ENCODE measurements at places on chromosomes 13 and 19.

DNA sequence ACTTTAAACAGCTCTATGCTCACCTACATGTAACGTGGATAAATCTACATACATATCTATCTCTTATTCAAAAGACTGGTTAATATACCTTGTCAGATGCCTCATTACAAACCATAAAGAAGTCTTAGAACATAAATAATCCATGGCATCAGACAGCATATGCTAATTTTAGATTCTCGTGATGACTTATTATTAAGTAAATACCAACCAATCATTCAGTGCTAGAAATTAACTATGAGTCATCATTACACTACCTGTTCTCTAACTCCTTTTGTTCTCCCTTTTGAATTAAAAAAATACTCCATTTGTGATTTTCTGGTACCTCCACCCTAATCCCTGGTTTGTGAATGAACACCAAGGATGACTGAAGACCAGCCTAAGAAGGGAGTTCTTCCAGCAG, 754.3 kb upstream of the ARGLU1 start:
- no peak for DNase-seq

- no peak for DNase-seq
Measured at GRCh38 chr13:102617697-102618350, 21.0 kb downstream of the TPP2 start.

DNA sequence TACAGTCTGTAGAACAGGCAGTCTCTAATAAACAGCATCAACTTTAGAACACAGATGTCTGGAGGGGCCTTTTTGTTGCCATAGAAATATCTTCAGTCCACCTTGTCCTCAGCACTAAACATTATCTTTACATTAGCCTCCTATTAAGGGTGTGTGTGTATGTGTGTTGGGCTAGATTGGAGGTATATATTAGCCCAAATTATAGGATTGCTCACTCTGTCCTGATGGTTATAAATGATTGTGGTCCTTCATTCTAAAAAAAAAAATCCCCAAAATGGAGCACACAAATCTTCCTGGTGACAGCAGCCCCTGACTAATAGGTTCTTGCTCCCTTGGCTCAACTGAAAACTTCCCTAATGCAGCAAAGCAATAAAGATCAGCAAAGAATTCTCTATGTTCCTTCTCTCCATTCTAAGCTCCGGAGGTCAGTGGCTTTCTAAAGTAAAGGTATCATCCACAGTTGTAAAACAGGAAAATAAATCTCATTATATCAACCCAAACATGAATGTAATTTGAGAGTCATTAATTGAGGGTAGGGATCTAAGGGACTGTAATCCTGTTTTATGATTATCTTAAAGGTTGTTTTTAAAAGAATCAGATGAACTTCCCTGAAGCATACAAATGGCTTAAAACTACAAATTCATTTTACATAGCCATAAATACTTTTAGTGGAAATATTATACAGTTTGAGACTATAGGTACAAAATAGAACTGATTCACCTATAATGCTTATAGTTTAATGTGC, 232.7 kb downstream of the KLF12 start:
- no peak for DNase-seq

DNA sequence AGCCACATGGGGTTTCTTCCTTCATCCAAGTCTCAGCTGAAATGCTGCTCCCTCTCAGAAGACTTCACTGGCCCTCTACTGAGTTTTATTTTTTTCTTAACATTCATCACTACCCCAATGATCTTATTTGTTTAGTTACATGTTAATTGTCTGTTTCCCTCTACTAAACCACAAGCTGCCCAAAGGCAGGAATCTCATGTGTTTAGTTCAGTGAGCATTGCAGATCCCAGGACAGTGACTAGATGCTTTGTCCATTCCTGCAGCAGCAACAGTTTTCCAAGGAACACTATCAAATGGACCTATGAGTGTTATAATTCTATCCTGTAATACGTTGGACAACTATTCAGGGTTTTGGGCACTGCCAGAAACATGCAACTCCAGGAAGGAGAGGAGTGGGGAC, 93.1 kb downstream of the RNASEH2B start:
- no peak for DNase-seq

DNA sequence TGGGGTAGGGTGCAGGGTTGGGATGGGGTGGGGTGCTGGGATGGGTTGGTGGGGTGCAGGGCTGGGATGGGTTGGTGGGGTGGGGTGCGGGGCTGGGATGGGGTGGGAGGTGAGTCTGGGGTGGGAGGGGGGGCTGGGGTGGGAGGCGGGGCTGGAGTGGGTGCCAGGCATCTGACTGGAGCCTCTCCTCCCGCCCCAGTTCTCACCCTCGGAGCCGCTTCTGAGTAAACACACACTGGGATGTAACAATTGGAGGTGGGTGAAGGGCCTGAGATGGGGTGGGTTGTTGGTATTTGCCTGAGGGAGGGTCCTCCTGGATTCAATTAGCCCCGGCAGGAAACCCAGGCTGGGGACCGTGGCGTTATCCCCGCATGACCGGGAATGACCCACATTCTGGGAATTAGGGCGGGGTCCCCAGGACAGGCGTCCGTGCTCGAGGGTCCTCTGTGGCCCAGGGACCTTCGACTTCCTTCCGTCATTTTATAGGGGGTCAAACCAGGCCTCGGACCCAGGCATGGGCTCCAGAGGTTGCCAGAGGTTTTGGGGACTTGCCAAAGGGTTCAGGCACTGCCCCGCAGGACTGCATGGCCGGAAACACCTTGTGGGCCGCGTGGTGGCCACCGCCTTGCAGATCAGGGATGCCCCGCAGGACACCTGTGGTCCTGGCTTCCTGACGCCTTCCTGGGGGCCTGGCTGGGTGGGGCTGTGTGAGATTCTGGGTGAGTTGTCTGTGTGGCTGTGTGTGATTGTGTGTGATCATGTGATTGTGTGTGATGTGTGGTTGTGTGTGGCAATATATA, 1.4 kb downstream of the TMPRSS9 start:
- no peak for DNase-seq

- peak; percentile 61 for DNase-seq
Measured at GRCh38 chr19:3785938-3786824, at the start of gene MATK. Gene MATK, minus strand, starts transcription at chr19:3786381. Its CDS starts 1,246 bp downstream, at chr19:3785135.

DNA sequence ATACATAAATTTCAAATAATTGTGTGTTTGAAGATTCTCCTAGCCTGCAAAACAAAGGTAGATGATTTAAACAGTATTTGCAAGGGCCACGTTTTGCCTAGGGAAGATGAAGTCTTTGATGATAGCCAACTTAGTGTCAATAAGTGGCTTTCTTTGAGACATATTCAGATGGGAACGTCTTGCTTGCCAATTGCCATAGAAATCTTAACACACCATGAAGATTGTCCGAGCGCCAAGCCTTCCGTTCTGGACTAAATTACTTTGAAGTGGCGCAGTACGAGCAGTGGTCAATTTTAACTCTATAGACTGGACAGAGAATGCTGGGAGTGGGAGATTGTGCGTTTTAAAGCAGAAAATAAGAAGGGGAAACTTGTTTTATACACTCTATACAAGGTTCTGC, 9.9 kb downstream of the ZIC5 start:
- DNase-seq = no peak

DNA sequence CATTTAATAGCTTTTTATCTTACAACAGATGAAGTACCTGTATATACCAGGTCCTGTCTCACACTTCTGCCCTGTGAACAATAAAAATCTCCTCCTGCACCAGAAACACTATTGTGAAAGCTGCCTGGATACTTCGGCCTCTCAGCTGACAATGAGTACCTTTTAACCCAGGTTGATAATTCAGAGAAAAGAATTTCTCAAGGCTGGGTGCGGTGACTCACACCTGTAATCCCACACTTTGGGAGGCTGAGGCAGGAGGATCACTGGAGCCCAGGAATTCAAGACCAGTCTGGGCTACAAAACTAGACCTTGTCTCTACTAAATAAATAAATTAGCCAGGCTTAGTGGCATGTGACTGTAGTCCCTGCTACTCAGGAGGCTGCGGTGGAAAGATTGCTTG, 65.3 kb upstream of the TM9SF2 start:
- DNase-seq = no peak

- no peak for DNase-seq
Measured at GRCh38 chr13:87925006-87925405, 253.8 kb downstream of the SLITRK5 start.

DNA sequence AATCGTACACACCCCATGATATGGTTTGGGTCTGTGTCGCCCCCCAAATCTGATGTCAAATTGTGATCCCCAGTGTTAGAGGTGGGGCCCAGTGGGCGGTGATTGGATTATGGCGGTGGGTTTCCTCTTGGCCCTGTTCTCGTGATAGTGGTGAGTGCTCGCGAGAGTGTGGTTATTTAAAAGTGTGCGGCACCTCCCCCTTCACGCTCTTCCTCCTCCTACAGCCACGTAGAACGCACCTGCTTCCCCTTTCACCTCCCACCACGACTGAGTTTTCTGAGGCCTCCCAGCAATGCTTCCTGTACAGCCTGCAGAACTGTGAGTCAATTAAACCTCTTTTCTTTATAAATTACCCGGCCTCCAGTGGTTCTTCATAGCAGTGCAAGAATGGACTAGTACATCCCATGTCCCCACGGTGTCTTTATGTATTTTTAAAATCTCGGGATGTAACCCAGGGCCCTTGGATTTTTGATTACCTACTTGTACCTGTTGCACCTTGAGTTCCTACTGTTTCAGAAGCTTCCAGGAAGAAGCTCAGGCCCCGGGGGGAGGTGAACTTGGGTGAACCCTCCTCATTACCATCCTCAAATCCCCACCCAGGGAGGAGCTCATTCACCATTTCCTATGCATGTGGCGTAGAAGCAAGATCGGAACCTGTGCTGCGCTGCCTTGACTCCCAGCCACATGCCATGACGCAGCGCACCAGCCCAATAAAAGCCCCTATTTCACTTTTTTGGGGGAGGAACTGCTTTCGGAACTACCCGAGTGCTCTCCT, 52.4 kb downstream of the TEX29 start:
- no peak for DNase-seq

- no peak for DNase-seq
Measured at GRCh38 chr13:34302596-34302995, 484.6 kb downstream of the RFC3 start.

- no peak for DNase-seq
Measured at GRCh38 chr13:47672245-47673008, 328.6 kb downstream of the SUCLA2 start.

DNA sequence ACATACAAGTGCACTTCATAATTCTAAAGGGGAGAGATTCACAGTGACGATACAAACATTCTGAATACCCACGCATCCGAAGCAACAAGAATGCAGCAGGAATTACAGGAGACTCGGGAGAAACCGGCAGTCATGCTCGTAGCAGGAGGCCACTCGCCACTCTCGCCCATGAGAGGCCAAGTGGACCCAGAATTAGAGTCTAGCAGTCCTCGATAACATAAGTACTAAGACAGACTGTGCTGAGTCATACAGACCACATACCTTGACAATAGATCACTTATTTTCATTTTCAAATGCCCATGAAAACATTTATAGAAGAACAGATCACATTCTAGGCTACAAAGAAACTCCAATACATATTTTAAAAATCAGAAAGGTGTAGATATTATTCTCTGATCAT, 299.1 kb upstream of the TSHZ3 start:
- no peak for DNase-seq

GRCh38 chr13:72205773-72206172, 338.8 kb upstream of the DACH1 start:
- no peak for DNase-seq

GRCh38 chr13:53041968-53042516, 13.4 kb downstream of the OLFM4 start:
- DNase-seq = no peak

- peak; percentile 63 for DNase-seq
Measured at GRCh38 chr13:33349986-33350826, 64.7 kb upstream of the STARD13 start.

DNA sequence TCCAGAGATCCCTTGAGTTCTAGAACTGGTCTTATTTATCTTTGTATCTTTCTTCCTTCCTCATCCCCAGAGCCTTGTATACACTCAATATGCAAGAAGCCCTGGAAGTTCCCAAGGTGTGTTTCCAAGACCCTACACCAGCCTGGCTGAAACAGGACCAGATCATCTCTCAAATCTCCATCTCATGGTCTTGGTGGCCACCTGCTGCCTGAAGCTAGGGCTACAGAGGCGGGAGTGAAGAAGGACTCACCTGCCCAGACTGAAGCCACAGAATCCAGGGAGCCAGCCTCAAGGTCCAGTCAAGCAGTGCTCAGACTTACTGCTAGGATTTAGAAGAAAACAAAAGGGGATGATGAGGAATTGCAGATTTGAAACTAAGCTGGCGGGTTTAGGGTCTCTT, 6.1 kb upstream of the CYSLTR2 start:
- no peak for DNase-seq

DNA sequence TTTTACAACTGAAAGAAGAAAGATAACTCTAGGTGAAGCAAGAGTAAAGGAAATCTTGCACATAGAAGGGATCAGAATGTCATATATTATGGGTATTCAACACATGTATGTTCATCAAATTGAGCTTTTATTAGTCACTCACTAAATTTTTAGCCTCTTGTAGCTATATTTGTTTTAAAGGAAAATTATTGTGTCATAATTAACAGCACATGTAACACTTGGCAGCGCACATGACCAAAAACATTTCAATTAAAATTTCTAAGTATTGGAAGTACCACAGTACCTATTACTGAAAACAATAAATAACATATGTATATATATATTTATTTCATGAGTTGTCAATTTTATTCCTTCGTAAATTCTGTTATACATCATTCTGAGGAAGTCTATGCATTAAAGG, 2800.4 kb downstream of the PCDH9 start:
- DNase-seq = no peak

DNA sequence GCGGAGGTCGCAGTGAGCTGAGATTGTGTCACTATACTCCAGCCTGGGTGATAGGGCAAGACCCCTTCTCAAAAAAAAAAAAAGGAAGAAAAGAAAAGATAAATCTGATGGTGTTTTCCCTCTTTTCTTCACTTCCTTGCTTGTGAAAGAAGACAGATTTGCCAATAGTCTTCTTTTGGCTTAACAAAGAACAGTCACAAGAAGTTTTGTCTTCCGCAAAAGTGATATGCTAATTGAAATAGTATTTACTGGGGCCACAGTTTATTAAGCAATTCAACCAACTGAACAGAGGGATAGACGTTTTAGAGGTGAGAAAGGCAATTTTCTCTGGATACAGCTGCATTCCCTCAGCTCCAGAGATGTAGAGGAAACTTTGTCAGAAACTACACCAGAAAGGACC, 22.9 kb upstream of the PLAUR start:
- peak; percentile 70 for DNase-seq

DNA sequence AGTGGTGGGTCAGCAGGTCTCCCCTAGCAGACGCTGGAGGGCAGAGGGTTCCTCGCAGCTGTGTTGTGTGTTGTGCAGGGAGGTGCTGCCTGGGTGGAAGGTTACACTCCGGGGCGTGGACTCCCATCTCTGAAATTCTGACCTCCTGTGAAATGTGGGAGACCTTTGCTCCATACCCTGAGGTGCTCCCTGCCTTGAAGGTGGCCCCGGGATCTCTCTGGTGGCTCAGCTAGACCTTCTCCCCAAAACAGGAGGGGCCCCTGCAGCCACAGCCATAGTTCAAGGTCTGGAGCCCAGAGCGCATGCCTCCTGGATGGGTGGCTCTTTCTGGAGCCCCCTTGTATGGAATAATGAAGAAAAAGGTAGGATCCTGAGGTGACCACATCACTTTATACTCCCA, 70.2 kb downstream of the SOX1 start:
- DNase-seq = no peak

DNA sequence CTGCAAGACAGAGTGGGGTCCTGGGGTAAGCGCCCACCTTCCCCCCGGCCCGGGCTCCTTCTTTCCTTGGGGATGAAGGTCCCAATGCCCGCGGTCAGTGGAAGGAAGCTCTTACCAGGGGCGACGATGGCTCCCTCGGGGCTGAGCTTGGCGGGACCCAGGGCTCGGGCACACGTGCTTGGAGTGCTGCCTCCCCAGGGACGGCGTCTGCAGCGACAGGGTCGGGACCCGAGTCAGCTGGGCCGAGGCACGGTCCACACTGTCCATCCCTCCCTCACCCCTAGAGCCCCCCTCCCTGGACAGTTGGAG, 3.5 kb downstream of the JSRP1 start:
- DNase-seq = no peak
